ENCODE measurements at places on chromosomes 3 and 15.

- H3K4me1 ChIP-seq: peaks cover 21% of the 10 kb centered on the region
- H3K4me3 ChIP-seq: peak overlapping the region; percentile 65
- H3K27ac ChIP-seq: no peak overlapping the region
- H3K36me3 ChIP-seq: no peaks in the 10 kb centered on the region
These were observed 36.3 kb upstream of the PLA2G4E start for GRCh38 chr15:42056934-42057798.

GRCh38 chr3:112735926-112736325 is 95.0 kb upstream of the CCDC80 start:
- H3K4me3 ChIP-seq: no peak overlapping the region
- H3K27me3 ChIP-seq: peaks cover 6% of the 10 kb centered on the region
- H3K36me3 ChIP-seq: no peaks in the 10 kb centered on the region
- DNase-seq: no peak
- no peaks in the 10 kb centered on the region for H3K4me1 ChIP-seq

- no peaks in the 10 kb centered on the region for H3K36me3 ChIP-seq
- no peak for DNase-seq
- peaks cover 29% of the 10 kb centered on the region for H3K27me3 ChIP-seq
- no peak overlapping the region for H3K27ac ChIP-seq
- H3K4me3 ChIP-seq: no peak overlapping the region
- no peaks in the 10 kb centered on the region for H3K4me1 ChIP-seq
These were observed 8.6 kb downstream of the LTF start for GRCh38 chr3:46456118-46456517.

DNA sequence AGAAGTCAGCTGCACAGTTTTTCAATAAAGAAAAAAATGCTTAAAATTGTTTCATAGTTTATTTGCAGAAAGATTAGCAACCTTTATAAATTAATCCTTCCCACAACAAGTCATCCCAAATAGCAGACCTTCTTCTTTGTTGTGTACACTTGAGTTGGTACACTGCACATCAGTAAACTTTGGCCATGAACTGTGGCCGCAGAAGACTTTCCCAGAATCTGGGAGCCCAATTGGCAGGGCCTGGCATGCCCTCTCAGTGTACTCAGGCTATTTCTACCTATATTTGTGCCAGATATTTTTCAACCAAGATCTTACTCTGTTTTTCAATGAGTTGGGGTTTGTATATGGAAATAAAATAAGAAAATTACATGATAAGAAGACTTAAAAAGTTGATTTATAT is 133.1 kb downstream of the DIPK2A start:
- H3K4me1 ChIP-seq: no peaks in the 10 kb centered on the region
- H3K27ac ChIP-seq: no peak overlapping the region
- no peak for DNase-seq
- H3K36me3 ChIP-seq: no peaks in the 10 kb centered on the region
- peaks cover 7% of the 10 kb centered on the region for H3K27me3 ChIP-seq

- H3K27ac ChIP-seq: no peak overlapping the region
- H3K4me1 ChIP-seq: no peaks in the 10 kb centered on the region
- H3K36me3 ChIP-seq: peaks cover 87% of the 10 kb centered on the region
These were observed 15.8 kb downstream of the SPG11 start for GRCh38 chr15:44647637-44648036.
